Esophagus mucosa (tissue), 1 donor: ENCODE measurements at places on chromosomes 11 and 22. TPM values are rescaled to one million over a fixed set of nuclear protein-coding genes. Genes with fewer than 3 reads are reported as not detected.

Gene GP1BB
- total RNA-seq, result 2.0 TPM

Gene SLC6A5
- total RNA-seq, result not detected

Gene UBXN1
- total RNA-seq, result 65.6 TPM

Gene SLC22A8
- not detected for total RNA-seq

Gene TNNT3
- 0.40 TPM for total RNA-seq

Gene DDIAS
- total RNA-seq, result 8.9 TPM
